ENCODE measurements at places on chromosomes 6 and 20.

- no peak for DNase-seq
Measured at GRCh38 chr6:167731731-167732422, 94.8 kb upstream of the AFDN start.

DNA sequence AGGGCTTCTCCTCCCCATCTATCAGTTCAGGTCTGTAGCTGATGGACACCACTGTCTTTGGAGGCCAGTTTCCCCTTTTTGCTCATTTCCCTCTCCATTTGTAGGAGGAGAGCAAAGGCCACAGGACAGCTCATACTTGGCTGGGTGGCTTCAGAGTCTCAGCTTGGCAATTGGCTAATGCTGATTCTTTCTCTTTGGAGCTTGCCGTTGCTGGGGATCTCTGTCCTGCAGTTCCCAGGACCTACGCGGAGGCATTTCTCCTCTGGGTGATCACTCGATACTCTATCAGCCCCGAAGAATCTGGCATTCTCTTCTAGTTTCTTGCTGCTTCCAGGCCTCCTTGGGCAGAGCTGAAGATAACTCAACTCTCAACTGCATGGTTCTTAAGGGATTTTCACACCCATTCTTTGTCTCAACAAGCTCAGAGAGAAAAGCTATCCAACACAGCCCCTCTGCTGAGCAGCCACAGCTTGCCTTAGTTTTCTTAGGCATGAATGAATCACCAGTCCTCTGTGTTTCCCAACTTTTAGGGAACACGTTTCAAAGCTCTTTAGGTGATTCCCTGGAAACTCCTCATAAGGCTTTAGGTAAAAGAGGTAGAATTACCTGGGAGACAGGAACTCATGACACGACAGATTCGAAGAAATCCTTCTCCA lies 19.2 kb upstream of the SSR1 start:
- DNase-seq = no peak

GRCh38 chr6:38796006-38796405 lies 80.9 kb downstream of the DNAH8 start:
- no peak for DNase-seq

DNA sequence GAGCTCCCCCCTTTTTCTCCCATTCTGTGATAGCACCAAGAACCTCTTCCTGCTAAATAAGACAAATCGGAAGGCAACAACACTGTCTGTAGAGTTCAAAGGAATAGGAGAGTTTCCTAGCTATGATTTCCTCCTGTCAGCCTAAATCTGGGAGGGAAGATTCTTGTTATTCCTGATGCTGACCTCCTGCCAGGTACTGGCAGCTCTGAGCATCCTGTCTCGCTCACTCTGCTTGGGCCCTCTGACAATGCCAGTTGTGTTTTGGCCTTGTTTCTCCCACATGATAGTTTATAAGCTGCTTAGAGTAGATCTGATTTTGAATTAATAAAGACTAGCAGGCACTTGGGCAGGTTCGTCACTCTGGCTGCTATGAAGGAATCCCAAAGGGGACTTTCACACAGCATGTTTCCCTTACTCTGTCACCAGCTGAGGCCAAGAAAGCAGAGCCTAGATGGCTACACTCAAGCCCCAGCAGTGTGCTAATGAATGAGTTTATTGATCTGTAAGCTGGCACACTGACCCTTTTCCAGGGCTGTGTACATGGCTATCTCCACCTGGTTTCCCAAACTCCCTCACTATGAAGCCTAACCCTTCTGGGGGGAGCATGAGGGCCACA lies 52.3 kb downstream of the UQCC1 start:
- DNase-seq = no peak

DNA sequence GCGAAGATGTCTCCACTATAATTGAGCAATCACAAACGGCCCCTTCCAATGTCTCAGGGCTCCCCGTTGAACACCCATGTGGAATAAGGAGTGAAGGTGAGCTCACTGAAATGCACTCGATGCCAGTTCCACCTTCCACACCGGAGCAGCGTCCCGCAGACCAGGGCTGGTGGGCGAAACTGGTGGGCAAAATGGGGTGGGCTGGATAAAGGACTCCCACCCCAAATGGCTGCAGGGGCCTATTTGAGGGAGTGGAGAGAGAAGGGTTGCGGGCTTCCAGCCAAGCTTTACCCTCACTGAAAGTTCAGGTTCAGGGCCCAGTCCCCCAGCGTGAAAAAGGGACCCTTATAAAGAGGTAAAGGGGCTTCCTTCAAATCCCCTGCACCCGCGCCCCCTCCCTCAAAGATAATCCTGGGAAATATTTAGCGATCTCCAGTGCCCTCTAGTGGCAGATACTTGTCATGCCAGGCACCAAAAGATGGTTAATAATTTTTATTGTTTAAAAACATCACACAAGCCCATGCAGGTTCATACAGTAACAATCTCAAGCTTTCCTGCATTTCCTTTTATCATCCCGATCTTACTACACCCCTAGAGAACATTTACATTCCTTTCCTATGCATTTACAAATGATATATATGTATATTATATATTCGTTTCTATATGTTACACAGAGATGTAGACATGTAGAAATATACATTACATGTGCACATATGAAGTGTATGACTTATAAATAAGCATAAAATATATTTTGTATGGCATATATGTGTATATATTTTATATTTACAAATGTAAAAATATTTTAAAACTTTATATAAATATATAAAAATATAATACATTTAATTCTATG lies 58.2 kb upstream of the NKX2-2 start:
- no peak for DNase-seq

GRCh38 chr6:41986339-41986738 lies 44.7 kb upstream of the CCND3 start:
- DNase-seq = no peak

DNA sequence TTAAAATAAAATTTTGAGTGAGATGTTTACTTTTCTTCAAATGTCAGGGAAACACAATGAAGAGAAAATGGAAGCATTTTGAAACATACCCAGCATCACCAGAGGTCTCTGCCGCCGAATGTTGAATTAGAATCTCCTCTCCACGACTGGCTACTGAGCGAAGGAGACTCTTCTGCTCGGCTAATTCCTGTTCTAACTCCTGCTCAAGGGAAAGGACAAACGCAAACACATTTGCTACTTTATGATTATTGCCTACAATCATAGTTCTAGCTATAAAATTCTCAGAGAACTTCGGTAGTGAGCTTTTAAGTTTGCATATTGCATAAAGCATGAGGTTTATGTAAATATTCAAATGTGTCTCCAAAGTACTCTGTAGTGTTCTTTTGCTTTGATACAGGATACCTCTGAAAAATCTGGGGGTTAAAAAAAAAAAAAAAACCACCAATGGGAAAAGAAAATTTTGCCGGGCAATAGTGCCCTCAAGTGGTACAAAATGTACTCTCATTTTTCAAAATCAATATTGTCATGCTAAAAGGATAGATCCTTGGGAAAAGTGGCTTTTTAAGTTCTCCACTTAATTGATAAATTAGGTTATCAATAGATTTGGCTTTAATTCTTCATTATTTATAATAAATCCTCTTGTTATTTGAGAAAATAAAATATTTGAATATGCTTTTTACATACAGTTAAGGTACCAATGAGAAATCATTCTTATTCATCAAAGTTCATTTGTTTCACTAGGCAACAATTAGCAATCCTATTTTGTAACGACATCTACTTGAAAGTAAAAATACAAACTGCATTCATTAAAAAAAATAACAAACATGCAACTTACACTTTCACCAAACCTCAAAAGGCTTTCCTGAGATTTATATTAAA lies 369.0 kb downstream of the SYNE1 start:
- DNase-seq = peak; percentile 26
